ENCODE measurements at places on chromosomes 16 and 17.
A peak's percentile ranks its signal among the peaks of the same experiment; 100 is the strongest.

- DNase-seq = no peak
Observed at GRCh38 chr16:87742781-87743490, 22.9 kb downstream of the KLHDC4 start.

DNA sequence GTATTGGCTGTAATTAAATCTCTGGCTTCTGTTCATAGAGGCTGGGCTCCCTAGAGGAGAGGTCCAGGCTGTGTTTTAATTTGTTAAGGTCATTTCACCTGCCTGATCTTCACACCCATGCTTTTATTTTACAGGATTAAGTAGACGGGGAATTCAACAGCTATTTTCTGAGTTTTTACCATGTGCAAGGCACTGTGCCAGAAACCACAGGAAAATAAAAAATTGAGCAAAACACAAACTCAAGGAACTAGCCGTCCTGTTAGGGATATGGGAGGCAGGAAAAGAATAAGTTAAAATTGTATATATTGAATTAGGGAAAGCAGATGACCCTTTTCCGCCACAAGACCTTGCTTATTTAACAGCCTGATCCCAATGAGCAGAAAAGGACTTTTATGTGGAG, 29.1 kb downstream of the HS3ST3A1 start:
- DNase-seq = no peak

- no peak for DNase-seq
Observed at GRCh38 chr17:68089881-68090280, 54.3 kb downstream of the KPNA2 start.

- no peak for DNase-seq
Observed at GRCh38 chr16:24741862-24742261, 12.4 kb downstream of the TNRC6A start.

DNA sequence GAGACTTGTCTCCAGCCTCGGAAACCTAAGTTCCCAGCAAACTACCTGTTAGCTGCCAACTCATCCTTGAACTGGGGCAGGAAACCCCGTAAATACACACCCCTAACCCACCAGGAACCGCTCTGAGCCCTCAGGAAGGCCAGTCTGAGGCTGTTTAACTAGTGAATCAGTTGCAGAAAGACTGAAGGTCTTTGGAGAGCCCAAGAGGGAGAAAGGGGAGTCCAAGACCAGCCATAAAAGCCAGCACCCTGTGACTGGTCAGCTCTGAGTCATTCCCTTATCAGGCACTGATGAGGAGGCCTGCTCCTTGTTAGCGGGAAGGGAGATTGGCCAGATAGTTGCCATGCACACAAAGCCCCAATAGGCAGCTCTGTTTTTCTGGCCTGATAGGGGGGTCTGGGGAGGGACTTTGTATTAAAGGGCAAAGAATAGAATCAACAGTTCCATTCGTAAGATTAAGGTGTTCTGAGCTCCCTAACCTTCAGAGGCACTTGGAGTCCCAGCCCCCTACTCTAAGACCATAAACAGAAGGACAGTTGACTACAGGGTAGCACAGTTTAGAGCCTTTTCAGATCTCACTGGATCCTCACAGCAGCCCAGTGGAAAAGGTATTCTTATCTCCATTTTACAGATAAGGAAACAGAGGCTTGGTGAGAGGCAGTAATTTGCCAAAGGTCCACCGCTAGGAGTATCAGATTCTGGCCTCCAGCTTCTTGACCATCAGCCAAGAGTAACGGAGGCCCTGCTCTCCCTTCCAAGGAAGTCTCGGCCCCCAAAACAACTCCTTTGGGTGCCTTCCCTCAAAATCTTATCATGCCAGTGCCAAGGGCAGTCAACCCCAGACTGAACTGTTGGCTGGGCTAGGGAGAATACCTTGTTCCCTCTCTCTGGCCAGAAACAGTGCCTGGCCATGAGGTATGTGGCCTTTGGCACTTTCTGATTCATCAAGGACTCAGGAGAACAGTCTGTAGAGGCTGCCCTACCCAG, 2.2 kb upstream of the KRT19 start:
- no peak for DNase-seq

DNA sequence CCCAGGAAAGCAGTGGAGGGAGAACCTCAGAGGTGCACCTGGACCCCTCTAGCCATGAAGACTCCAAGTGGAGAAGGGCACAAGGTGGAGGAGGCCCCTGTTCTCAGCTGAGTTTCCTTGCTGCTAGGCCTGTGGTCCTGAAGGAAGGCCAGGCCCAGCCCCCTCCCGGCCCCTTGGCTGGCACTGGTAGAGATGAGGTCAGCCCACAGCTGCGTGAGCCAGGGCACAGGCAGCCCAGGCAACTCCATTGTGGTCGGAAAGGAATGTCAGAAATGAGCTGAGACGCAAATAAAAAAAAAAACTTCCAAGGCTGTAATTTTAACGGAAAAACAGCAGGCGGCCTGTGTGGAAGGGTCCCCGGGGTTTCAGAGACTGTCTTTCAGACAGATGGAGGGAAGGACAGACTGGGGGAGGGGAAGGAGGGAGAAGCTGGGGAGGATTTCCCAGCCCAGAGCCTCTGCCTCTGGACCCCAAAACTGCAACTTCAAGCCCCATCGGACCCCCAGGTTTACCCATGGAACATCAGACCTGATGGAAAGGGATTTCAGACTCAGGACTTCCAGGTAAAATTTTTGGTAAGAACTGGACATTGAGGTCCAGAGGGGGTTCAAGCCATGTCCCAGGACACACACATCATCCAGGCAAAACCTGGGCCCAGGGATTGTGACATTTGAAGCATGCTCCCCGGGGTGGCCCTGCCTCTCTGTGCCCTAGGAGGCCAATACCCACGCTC, 25.6 kb upstream of the MRPS23 start:
- peak; percentile 83 for DNase-seq

GRCh38 chr17:12492450-12492849, 173.2 kb upstream of the MYOCD start:
- no peak for DNase-seq

DNA sequence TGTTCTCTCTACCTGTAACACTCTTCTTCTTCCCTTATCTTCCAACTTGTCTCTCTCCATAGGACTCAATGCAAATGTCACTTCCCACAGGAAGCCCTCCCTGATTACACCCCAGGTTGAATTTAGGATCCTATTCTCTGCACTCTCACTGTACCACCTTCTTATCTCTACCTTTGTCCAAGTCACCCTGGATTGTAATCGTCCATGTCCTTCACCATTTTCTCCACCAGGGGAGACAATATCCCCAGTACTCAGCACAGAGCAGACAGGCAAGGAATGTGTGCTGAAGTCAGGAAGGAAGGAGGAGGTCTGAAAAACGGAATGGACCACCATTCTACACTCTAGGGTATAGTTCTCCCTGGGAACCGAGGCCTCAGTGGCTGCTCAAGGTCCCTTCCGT, 14.2 kb downstream of the C16orf82 start:
- no peak for DNase-seq

DNA sequence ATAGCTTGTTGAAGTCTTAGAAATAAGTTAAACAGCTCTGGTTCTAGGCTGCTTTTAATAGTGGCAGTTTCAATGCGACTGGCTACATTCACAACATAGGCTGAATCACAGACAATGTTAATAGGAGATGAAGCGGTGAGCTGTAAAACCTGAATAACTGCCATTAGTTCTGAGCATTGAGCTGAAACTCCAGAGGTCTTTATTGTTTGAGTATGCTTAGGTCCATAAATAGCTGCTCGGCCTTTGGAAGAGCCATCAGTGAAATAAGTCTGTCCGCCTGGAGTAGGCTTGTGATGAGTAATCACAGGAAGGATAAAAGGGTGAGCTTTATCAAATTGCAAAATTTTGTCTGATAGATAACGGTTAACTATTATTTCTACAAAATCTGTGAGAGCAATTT, 9.4 kb upstream of the ZNF689 start:
- DNase-seq = no peak

GRCh38 chr16:24737391-24737871, 8.0 kb downstream of the TNRC6A start:
- no peak for DNase-seq

All from head of caudate nucleus (tissue), 42 donors.